ENCODE measurements at places on chromosomes 2 and 18. TPM values are rescaled to one million over a fixed set of nuclear protein-coding genes. Genes with fewer than 3 reads are reported as not detected.

Gene C1QL2
- 0.15 TPM for total RNA-seq

Gene TDRD15
- 0.59 TPM for total RNA-seq

Gene SKA1
- 0.48 TPM for total RNA-seq

Gene PJVK
- total RNA-seq = 5.2 TPM

Gene ZBTB14
- 14.9 TPM for total RNA-seq

Measured in breast epithelium (tissue), 4 donors.